ENCODE measurements at places on chromosomes 5 and 9.

DNA sequence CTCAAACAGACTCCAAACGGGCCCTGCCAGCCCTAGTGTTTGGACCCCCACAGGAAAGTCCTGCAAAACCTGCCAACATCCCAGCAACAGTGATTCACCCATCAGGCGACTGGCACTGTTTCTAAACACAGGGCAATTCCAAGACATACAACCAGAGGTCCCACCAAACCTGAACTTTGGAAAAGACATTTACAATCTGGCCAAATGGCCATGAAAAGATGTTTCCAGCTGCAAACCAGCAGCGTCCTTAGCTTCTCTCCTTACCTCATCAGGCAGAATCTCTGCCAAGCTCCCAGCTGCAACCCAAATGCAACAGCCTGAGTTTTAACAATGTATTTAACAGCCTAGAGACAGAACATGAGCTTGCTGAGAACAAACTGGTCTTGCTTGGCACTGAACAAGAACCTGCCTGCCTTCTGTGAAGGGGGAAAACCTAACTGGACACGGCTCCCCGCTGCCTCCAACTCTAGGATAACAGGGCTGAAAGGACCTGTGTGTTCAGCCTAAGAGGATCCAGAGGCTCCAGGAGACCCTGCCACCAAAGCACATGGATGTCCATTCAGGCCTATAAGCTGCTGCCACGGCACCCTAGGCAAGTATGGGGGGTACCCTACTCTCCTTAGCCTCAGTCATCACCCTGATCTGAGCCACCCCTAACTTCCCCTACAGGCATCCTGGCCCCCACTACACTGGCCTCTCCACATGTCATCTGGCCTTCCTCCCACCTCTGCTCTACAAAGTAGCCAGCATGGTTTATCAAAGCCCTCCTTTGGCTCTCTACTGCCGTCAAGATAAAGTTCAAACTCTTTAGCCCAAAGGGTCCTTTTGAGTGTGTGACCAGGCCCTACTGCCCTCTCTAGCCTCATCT lies 5.6 kb downstream of the P4HA2 start:
- DNase-seq, result no peak

DNA sequence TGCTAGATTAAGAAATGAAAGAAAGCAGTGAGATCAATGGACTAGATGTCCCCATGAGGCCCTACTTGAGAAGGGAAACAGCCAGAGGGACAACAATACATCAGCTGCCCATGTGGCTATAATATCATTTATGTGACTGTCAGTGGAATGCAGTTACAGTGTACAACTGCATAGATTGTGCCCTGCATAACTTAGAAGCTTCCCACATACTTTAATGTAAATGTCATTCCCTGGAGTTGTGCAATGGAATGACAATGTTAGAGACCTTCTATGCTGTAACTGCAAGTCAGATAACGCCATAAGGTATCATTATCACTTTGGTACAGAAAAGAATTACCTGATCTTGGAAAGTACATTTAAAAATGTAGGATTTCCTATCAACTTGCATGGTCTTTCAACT lies 67.4 kb downstream of the FBN2 start:
- DNase-seq, result no peak

DNA sequence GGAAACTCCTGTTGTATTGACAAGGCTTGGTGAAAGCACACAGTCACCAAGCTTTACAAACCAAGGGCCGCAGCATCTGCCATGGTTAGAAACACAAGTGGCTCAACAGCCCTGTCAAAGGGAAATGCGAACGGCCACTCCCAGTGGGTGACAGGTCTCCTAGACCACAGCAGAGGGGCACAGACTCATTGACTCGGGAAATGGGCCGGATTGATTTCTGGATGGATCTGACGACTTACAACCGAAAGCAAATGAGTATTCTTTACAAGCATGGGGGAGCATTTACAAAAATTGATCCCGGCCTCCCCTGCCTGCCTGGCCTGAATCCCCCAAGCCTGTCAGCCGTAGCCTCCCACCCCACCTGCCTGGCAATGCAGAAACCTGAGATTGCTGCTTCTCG lies 48.2 kb downstream of the ADAMTS2 start:
- DNase-seq, result no peak

DNA sequence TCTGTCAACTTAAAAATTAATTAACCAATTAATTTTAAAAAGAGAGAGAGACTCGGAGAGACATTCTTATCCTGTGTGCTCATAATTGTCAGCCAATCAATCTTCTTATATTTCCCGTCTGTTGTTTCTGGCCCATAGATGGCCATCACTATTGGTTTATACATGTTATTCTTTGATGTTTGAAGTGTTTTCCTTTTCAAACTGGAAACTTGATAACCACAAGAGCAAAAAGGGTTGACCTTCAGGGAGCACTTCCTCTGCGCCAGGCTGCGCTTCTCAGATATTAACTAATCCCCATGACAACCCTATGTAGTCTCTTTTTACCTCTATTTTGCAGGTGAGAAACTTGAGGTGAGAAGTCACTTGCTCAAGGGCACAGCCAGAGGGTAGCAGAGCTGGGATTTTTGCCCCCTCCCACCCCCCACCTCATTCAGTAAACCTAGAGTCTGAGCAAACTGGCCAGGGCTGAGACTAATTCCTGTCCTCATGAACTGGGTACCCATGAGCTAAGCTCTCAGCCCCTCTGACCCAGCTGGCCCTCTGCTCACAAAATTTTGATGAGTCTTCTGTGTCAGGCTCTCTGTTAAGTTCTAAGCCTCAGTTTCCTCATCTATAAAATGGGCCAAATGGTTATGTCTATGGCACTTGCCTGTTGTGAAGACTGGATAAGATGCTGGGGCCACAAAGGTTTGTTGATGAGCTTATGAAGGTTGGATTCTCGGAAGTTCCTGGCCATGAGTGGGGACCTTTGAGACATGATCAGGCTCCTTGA lies 86.0 kb upstream of the SH3PXD2B start:
- DNase-seq, result no peak

GRCh38 chr9:90340421-90340820 lies 302.2 kb downstream of the DIRAS2 start:
- DNase-seq, result no peak

GRCh38 chr9:69809304-69809863 lies 11.2 kb upstream of the CFAP95 start:
- no peak for DNase-seq

GRCh38 chr5:167763772-167764171 lies 527.7 kb upstream of the WWC1 start:
- no peak for DNase-seq

GRCh38 chr5:88941581-88941980 lies 58.6 kb upstream of the MEF2C start:
- DNase-seq, result no peak

DNA sequence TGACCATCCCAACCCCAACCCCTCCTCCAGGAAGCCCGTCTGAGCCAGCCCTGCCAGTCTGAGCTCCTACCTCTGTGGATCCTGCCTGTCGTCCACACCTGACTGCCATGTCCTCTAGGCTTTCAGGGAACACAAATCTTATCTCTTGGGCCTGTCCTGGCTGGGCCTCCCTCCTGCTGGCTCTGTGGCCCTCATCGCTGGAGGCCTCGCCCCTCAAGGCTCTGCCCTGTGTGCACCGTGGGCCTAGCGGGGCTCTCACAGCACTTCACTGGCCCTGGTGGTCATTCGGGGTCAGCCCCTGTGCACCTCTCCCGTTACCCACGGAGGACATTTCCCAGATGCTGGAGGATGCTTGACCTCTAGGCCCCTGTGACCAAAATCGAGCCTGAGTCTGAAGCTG lies 133.3 kb downstream of the RXRA start:
- no peak for DNase-seq

DNA sequence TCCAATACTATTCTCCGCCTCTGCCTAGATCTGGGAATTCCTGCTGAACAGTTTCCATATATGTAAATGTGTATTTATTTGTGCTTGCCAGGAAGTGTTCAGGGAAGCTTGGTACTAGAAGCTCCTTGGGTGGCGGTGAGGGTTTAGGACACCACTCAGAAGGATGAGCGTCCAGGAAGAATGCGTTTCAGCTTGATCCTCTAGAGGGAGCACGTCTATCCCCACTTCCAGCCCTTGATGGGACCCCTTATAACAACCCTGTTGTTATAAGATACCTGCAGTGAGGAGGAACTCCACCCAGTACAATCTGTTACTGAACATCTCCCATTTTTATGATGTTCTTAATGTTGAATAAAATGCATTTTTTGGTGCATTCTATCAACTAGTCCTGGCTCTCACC lies 88.9 kb downstream of the CYFIP2 start:
- DNase-seq, result no peak

DNA sequence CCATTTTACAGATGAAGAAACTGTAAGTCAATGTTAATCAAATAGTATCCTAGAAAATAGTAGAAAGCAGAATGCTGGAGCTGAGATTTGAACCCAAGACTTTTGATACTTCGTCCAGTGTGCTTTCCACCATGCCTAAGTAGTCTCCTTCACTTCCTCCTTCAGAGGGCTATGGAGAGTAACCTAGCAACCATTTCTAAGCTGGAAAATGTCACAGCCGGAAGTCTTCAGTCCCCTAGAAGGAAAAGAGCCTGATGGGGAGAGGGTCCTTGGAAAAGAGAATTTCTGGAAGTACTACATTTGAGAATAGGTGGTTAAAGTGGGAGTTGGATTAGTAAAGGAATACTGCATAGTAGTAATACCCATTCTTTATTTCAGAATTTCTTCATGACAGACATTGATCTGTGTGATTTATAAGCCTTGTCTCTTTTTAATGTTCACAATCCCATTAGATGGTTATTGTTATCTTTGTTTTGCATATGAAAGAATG lies 32.7 kb downstream of the PCDHAC2 start:
- no peak for DNase-seq

DNA sequence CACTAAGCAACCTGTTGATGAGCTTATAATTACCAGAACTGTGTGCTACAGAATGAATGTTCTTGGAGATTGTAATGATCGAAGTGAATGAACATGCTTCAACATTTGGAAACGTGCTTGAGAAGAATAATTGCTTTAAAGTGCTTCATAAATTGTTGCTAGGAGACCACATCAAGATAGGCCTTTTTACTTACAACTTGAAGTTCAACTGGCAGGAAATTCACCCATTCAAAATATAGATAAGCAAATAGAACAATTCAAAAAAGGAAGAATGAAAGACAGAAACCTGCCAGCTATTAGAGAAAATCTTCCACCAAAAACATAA lies 38.0 kb upstream of the SLC44A1 start:
- no peak for DNase-seq

- no peak for DNase-seq
Observed at GRCh38 chr5:125552486-125552885, 806.0 kb upstream of the ZNF608 start.

DNA sequence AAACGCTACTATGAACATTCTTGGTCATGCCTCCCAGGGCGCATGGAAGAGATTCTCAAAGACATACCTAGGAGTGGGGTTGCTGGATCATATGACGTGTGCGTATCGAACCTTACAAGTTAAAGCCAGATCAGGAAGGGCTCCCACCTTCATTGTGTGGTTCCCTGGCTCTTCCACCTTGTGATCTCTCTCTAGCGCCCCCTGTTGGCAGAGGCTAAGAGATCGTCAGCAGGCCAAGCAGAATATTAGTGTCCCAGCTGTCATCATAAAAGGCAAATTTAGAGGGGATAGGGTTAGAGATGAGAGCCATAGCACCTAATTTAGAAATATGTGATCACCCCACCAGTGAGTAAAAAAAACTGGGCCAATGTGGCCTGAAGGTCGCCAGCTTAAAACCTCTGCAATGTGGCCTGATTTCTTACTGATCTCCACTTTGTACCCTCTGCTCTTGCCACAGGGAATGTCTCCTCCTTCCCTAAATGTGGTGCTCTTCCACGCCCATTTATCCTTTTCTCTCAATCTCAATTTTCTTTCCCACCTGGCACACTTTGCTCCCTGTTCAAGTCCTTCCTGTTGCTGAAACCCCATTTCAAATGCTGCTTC lies 91.7 kb upstream of the SHB start:
- DNase-seq, result peak; percentile 61

DNA sequence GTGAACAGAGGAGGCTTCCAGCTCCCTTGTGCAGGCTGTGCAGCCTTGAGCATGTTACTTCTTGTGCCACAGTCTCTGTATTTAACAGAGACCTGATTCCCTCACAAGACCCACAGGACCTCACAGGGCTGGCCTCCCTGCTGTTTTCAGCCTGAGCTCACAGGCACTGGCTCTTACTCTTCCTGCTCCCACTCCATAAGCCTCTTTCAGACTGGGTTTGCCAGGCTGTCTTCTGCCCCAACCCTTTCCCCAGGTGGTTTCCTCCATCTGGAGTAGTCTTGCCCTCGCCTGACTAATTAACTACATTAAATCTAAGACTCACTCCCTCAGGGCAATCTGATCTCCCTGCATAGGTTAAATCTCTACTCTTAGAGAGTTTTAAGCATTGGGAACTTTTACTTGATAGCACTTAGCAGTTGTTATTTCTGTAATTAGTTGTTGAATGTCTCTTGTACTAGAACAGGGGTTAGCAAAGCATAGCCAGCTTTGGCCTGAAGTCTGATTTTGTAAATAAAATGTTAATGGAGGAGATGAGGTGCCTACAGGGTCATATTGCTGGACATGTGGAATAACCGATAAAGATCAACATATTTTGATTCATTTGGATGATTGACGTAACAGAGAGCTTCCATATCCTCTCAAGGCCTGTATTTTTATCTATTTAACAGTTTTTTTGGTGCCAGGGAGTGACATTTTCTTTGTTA lies 28.6 kb upstream of the SPATA31E1 start:
- no peak for DNase-seq

DNA sequence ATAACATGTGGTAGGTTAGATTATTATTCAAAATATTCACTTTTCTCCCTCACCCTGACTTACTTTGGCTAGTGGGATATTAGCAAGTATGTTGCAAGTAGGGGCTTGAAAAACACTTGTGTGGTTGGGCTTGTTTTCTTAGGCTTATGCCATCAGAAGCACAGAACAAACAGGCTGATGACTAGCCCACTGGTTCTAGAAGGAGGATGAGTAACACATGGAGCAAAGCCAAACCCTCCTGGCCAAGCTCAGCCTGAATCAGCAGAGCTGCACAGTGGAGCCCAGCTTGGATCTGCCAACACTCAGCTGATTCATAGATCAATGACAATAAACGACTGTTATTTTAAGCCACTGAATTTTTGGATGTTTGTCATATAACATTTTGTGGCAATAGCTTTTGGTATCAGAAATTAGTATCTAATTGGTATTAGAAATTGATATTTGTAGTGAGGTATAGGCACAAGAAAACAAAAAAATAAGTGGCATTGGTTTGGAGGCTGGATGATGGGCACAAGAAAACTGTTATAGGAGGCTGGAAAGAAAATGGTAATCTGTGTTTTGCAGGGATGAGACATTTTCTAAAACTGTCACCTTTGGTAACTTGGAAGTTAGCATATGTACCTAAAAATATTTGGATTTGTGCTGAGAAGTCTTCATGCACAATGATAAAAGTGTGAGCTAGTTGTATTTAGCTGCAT lies 46.1 kb upstream of the ZBED3 start:
- no peak for DNase-seq

- no peak for DNase-seq
Observed at GRCh38 chr9:127185931-127186781, 63.7 kb upstream of the ANGPTL2 start.

GRCh38 chr9:133818444-133818843 lies 80.3 kb upstream of the SARDH start:
- no peak for DNase-seq

DNA sequence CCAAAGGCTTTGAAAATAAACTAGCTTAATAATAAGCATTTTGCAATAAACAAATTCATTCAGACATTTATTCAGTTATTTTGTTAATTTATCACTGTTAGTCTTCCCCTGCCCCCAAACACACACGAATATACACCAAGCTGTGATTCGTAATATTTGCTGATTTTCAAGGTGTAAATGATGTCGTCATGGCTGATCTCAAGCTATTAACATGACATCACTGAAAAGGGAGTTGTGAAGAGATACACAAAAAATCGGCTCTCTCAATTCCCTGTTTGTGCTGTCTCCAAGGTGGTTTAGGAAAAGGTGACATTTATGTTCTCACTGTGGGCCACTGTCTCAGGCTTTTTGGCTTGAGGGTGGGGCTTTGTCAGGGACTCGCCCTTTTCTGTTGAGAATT lies 413.3 kb downstream of the CDH9 start:
- DNase-seq, result no peak

All from stimulated activated CD4-positive, alpha-beta T cell treated with anti-CD3 and anti-CD28 coated beads, Interleukin-15, amount 100 ng/mL, for 48 hours (primary cell).